ENCODE measurements at places on chromosomes 5 and 9.

DNA sequence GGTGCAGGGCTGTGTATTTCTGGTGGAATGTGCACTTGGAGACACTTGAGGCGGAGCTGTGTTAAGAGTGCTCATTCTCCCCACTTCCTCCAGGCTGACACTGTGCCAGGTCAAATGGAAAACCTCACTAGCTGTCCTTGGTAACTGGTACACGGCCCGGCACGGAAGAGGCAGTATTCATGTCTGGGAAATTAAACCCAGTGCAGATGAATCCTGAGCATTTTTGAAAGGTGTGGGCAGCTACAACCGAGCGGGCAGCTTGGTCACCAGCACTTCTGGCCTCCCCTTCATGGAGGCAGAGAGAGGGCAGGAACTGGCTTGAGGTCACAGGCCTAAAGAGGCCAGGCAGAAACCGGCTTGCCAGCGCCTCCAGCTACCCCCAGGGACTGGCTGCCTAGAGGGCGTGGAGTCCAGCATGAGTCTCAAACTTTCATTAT is 1.6 kb downstream of the CLPTM1L start:
- no peak for DNase-seq

DNA sequence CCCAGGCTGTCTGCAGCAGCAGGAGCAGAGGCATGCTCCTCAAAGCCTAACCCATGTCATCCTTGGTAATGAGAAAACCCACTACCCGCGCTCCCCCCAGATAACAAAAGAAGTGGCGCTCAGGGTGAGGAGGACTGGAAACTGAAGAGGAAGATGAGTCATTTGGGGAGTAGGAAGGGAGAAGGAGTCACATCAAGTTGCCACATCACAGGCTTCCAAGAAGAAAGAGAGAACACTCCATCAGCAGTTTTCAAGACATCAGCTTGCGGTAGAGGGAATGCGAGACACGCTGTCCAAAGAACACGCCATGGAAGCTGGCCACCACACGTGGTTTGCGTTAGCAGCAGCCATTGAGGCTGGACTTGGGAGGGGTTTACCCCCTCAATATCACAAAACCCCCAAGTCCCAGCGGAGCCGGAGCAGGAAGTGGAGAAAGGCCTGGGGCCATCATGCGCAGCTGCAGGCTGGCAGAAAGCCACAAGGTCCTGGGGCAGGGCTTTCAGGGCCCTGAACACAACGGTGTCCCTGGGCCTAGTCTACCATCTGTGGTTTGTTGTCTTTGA is 41.5 kb downstream of the SH3PXD2B start:
- peak; percentile 91 for DNase-seq

DNA sequence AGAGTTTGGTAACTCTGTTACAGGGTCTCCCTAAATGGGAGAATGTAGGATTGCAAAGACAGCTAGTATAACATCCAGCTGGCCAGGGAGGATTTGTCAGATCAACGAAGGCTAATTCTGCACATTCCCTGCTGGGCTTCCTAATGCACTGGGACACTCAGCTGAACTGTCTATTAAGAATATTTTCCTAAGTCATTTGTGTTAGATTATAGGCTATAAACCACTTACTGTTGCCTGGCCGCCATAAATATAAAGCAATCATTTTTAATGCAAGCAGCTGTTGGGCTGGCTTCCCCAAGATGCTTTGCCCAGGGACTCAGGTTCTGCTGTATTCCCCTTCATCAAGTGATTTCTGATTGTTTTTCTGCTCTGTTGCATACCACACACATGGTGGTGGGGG is 35.3 kb upstream of the SLIT3 start:
- DNase-seq: no peak

DNA sequence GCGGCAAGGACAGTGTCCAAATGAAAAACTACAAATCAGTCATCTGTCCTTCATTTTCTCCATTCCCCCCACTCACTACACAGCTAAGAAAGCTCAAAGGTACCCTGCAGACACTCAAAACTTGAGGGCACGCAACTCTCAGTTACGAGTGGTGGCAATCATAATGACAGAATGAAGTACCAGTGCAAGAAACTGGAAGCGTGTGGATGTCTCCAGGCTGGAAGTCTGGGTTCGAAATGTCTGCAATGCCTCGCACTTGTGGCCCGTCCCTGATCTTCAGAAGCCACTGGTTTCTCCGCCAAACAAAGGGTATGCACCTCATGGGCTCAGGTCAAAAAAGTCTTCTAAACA is 597 bp upstream of the CENPH start:
- no peak for DNase-seq

- no peak for DNase-seq
These were observed 572.1 kb downstream of the TLE4 start for GRCh38 chr9:80143899-80144298.

DNA sequence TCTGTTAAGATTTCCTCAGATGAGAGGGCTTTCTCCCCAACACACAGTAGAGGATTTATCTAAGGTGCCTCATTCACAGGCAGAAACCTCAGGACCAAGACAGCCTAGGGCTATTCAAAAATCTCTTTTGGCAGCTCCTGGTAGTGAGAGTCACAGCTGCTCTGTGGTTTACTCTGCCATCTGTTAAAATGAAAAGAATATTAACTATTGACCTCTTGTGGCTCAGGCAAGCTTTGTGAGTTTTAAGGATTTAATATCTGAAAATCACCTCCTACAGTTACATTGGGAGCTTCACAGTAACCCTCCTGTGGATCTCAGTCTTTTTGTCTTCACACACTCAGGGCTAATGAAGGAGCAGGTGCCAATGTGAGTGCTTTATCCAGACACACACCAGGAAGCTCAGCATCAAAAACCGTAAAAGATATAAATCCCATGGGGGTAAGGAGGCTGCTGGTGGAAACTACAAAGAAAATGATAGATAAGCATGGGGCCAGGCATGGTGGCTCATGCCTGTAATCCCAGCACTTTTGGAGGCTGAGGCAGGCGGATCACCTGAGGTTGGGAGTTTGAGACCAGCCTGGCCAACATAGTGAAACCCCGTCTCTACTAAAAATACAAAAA is 29.7 kb downstream of the PPP1R2B start:
- no peak for DNase-seq

GRCh38 chr5:96079962-96080361 is 118.3 kb upstream of the ELL2 start:
- DNase-seq: no peak

- peak; percentile 58 for DNase-seq
These were observed 246.4 kb downstream of the ACTL7B start for GRCh38 chr9:108609227-108609896.

DNA sequence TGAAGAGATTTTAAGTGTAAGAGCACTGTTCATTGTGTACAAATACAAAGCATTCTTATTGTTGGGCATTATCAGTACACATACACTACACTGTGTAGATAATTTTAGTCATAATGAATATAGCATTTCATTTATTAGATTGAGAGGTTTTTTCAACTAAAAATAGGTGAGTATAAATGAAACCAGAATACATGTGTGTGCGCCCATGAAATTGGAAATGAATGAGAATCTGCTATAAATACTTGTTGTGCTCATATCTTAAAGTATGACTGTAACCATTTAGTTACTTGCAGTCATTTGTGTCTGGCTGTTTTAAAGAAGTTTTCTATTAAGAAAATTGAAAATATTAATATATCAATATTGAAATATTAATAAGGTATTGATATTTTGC is 189.0 kb upstream of the MEF2C start:
- no peak for DNase-seq

GRCh38 chr9:114278881-114279570 is 43.9 kb upstream of the ORM1 start:
- peak; percentile 46 for DNase-seq

GRCh38 chr5:130836729-130837649 is 328.1 kb downstream of the HINT1 start:
- no peak for DNase-seq
